ENCODE measurements at places on chromosomes 4 and X. TPM values are rescaled to one million over a fixed set of nuclear protein-coding genes. Genes with fewer than 3 reads are reported as not detected.

SMIM10 gene
- total RNA-seq, result 7.2 TPM

GRCh38 chrX:71158603-71159002, 14.0 kb downstream of the NLGN3 start:
- no peak overlapping the region for H3K4me3 ChIP-seq
- no peak for DNase-seq
- H3K27me3 ChIP-seq, result no peaks in the 10 kb centered on the region

GNPDA2 gene
- 17.9 TPM for total RNA-seq

GRCh38 chrX:77527233-77528001, 80.2 kb downstream of the FGF16 start:
- no peaks in the 10 kb centered on the region for H3K4me1 ChIP-seq
- H3K27ac ChIP-seq, result no peak overlapping the region
- H3K4me3 ChIP-seq, result no peak overlapping the region
- no peaks in the 10 kb centered on the region for H3K36me3 ChIP-seq

DNA sequence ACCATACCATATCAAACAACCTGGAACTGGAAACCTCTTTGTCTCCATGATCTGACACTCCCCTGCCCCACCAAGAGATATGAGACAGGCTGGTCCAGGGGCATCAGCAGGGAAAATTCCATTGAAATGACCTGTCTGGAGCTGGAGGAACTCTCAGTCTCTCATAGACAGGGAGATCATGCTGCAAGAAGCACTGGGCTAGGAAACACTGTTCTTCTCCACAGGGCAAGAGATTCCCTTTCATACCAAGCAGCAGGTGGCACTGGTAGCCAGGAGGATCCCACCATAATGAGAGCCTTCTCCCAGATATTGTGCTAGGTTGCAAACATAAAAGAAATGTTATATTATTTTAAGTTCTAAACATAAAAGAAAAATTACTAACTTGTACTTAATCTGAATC, 14.5 kb upstream of the NALF2 start:
- DNase-seq, result no peak
- H3K4me3 ChIP-seq, result no peak overlapping the region
- 0 out of 2 replicates have a peak, but pooled peaks cover 2% of the 10 kb centered on the region for H3K27me3 ChIP-seq
- H3K27ac ChIP-seq, result no peak overlapping the region
- no peaks in the 10 kb centered on the region for H3K36me3 ChIP-seq

IL2RG gene
- total RNA-seq, result 0.28 TPM
